Airway epithelial cell (primary cell): ENCODE measurements at places on chromosomes 2 and 18. TPM values are rescaled to one million over a fixed set of nuclear protein-coding genes. Genes with fewer than 3 reads are reported as not detected.

The KDM3A gene
- total RNA-seq = 12.1 and 18.0 TPM in 2 replicates

The DIPK1C gene
- total RNA-seq = not detected in 2 replicates

The DYSF gene
- total RNA-seq = 7.0 and 7.2 TPM in 2 replicates

The ELOA2 gene
- not detected in 2 replicates for total RNA-seq

The GKN2 gene
- total RNA-seq = not detected in 2 replicates

The CFC1 gene
- not detected in 2 replicates for total RNA-seq

The ABCG8 gene
- total RNA-seq = not detected in 2 replicates

The ZNF521 gene
- total RNA-seq = 0.21 TPM in 1 of 2 replicates, not detected in the other

The CNGA3 gene
- total RNA-seq = not detected in 2 replicates

The REG3G gene
- not detected in 2 replicates for total RNA-seq

The AFF3 gene
- 0.14 and 0.28 TPM in 2 replicates for total RNA-seq

The DSC3 gene
- total RNA-seq = 129 and 148 TPM in 2 replicates

The RAB17 gene
- total RNA-seq = 0.85 and 4.7 TPM in 2 replicates

The FBXO15 gene
- total RNA-seq = 1.1 TPM in 1 of 2 replicates, not detected in the other

The SLC66A2 gene
- 49.1 and 49.4 TPM in 2 replicates for total RNA-seq

The IMP4 gene
- total RNA-seq = 139 and 192 TPM in 2 replicates

The DOK6 gene
- not detected in 2 replicates for total RNA-seq

The ST6GAL2 gene
- total RNA-seq = 0.23 TPM in 1 of 2 replicates, not detected in the other

The PDE11A gene
- not detected in 2 replicates for total RNA-seq
